HTR-8/SVneo (cell line): ENCODE measurements at places on chromosomes 11 and 22.

DNA sequence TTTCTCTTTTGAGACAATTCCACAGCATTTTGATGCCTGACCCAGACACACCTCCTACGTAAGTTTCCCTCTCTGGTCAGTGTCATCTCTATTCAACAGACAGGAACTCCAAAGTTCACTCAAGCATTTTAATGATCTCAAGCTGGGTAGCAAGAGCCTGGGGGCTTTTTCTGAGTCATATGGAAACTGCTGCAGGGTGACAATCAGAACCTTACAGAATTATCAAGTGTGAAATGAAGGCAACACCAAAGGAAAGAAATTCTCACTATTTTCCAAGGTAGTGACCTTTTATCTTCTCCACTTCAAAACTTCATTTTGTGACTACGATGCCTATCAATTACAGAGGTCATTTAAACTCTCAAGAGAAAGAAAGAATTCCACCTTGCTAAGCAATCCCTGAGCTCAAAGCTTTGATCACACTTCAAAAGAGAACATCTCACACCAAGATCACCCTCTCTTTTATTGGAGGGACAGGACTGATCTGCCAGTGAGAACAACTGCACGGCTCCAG is 229.0 kb upstream of the ZC3H12C start:
- DNase-seq = no peak

- peak; percentile 49 for DNase-seq
Measured at GRCh38 chr11:82978422-82979099, 77.0 kb downstream of the DDIAS start.

DNA sequence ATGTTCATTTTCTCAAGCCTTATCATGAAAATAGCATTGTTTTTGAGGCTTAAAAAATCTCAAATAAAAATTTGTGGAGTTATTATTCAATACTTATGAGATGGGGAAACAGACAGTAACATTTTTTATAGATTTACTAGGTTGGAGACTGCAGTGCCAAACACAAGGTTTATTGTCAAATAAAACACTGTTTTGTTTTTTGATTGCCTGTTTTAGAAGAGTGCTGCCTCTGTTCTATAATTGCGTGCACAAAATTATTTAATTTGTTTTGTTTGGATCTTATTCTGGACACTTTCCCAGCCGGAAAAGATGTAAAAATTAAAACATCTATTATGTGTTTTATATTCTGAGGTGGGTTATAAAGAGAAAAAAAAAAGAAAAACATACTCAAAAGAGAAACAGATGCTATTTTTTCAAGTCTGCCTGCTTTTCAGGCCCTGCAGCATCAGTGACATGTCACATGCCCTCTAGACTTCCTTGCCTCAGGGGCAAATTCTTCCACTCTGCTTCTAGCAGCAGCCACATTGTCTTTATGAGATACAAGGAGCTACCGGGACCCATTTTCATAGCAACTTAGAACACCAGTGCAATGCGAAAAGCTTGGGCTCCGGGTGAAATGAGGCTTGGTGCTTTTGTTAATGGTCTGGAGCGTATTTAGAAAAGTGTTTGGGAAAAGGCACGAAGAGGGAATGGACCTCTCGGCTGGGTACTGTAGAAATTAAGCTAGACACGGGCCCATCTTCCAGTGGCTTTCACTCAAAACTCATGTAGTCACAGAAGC is 77.5 kb downstream of the EFCAB6 start:
- no peak for DNase-seq

- peak; percentile 53 for DNase-seq
Measured at GRCh38 chr11:68460741-68461574, at the start of gene PPP6R3. TSS of gene PPP6R3 (plus strand) at chr11:68460752. CDS start at chr11:68537665, 76,913 bp downstream.

GRCh38 chr22:22343581-22344296 is 99.2 kb downstream of the VPREB1 start:
- DNase-seq = no peak

DNA sequence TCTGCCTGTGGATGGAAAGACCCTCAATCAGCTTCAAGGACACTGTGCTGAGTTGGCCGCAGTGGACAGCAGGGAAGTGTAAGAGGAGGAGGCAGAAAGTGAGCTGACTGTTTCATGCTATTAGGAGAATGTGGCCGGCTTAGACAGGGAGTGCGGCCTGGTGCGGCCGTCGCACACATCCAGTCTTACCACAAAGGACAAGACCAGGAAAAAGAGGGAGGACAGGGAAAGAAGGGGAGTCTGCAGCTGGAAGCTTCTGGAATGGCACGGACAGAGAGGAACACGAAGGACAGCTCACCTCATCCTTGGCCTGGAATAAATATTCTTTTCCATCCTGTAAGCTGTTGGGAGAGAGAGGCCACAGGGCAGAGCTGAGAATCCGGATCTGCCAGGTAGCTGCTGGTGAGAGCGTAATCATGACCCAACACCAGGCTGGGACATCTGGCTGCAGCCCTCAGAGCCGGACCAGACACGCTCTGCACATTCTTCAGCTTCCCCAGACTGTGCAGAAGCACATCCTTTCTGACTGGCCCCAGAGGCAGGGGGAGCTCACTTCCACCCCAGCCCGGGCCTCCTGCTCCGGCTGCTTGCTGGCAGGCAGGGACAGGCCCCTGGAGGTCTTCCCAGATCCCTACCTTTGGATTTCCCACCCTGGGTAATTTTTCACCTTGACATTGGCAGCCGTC is 8.6 kb upstream of the RBM4B start:
- no peak for DNase-seq

GRCh38 chr11:102926517-102926916 is 29.0 kb downstream of the MMP13 start:
- no peak for DNase-seq
